Activated T-helper 1 cell treated with anti-CD3 and anti-CD28 coated beads, Interleukin-2, amount 50 U/mL, for 16 hours (primary cell): ENCODE measurements at places on chromosomes 5 and 9.

GRCh38 chr9:129868023-129868871 lies 33.0 kb downstream of the USP20 start:
- no peak for DNase-seq

DNA sequence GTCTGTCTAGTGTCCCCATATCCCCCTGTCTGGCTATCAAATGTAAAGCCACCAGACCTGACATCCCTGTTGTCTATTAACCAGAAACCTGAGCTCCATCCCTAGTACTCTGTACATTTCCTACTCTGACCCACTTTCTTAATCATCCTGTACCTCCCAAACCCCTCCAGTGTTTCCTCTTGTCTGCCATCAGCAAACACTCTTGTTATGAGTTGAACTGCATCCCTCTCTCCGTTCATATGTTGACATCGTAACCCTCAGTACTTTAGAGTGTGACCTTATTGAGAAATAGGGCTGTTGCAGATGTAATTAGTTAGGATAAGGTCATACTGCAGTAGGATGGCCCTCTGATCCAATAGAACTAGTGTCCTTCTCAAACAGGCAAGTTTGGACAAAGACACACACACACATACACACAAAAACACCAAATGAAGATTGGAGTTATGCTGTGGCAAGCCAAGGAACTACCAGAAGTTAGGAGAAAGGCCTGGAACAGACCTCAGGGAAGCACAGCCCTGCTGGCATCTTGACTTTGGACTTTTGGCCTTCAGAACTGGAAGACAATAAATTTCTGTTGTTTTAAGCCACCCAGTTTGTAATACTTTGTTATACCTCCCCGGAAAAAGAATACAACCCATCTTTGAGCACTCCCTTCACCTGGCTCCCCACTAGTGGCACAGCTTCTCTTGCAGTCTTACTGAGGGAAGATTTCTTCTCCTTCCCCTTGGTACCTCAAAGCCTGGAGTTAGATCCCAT lies 180.0 kb upstream of the PTGER4 start:
- no peak for DNase-seq

GRCh38 chr9:80493258-80493657 lies 921.5 kb downstream of the TLE4 start:
- DNase-seq, result no peak

DNA sequence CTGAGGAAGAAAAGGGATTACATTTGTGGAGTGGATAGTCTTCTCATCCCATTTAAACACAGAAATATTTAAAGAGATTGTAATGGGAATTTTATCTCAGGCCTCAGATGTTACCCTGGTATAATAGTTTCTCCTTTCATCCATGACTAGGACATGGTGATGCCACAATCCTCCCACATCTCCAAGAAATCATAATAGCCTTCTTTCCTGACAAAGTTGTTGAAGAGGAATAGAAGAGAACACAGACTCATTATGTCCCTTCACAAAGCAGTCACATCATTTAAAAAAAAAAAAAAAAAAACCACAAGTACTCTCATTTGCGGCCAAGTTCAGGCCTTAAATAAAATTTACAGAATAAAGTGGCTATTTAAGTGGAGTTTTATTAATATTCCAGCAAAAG lies 359.6 kb downstream of the DEPDC1B start:
- DNase-seq, result no peak

DNA sequence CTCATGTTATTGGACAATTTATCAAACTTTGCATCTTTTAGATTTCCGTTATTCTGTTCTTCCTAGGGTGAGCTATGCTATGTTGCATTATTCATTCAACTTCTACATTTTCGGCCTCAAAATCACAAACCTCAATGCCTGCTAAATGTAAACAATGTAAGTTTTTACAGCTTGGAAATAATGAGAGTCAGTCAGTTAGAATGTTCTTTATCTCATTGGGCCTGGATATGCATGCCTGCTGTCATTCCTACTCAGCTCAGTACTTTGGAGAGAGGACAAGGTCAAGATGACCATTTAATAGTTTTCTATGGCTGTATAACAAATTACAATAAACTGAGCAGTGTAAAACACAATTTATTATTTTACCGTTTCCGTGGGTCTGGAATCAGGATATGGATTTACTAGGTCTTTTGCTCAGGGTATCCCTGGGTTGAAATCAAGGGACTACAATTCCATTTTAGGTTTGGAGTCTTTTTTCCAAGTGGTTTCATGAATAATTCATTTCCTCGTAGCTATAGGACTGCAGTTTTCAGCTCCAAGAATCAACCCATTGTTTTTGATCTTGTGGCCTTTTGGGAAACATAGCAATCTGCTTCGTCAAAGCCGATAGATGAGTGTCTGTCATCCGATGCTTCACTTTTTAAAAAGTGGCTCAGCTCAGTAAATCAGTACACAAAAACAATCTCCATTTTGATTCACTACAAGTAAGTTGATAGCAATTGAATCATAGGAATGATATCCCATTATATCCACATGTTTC lies 1143.2 kb upstream of the CDH6 start:
- no peak for DNase-seq

GRCh38 chr9:104345061-104345460 lies 159.0 kb upstream of the OR13F1 start:
- DNase-seq, result no peak

- no peak for DNase-seq
Measured at GRCh38 chr9:6764950-6765349, 7.2 kb downstream of the KDM4C start.

DNA sequence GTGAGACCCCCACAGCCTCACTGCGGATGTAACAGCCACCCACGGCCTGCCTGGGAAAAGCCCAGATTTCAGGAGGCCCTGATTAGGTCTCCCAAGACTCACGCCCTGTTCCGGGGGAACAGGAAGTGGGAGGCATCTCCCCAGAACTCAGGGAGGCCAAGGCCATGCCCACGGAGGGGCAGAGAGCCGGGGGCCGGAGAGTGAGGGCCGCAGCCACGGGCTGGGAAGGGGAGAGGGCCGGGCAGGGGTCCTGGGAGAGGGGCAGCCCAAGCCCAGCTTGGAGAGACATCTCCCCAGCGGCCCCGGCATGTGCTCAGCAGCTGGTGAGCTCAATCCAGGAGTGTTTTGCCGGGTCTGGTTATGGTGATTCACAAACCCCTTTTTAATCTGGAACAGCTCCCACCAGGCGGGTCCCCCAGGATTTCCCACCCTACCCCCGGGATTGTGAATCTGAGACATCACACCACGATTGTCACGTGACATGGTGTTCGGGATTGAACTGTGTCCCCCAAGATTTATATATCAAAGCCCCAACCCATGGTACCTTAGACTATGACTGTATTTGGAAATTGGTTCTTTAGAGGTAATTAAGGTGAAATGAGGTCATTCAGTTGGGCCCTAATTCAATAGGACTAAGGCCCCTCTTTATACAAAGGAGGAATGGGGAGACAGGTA lies 26.6 kb downstream of the KCNT1 start:
- no peak for DNase-seq

DNA sequence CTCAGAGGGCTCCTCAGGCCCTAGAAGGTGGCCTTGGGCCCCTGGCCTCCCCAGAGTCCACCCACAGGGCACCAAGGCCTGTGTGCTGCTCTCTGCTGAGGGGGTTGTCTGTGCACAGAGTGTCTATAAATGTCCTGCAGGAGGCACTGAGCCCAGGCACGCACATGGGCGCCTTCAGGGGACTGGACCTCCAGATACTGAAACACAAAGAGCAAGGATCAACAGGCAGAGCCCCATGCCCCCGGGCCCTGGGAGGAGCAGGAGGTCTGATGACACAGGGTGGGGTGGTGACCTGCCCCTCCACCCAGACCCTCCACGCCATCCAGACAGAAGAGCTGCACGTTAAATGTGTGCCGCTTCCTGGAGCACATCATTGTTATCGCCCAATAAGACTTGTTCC lies 64.6 kb upstream of the SIMC1 start:
- DNase-seq, result no peak

DNA sequence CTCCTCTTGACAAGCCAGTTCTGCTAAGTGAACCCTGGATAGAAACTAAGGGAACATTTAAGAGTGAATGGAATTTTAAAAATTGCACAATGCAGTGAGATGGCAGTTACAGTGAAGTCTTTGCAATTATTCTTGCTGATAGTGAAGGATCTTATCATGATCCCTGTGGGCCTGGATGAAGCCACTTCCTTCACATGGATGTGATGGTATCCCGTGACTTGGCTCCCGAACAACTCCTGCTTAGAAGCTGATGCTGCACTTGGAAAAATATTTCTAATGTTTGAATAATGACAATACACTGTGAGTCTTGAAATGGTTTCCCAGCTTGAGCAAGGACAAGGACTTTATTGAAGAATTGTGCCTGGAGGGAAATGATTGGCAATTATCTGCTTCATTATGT lies 49.2 kb upstream of the NTRK2 start:
- DNase-seq, result no peak

DNA sequence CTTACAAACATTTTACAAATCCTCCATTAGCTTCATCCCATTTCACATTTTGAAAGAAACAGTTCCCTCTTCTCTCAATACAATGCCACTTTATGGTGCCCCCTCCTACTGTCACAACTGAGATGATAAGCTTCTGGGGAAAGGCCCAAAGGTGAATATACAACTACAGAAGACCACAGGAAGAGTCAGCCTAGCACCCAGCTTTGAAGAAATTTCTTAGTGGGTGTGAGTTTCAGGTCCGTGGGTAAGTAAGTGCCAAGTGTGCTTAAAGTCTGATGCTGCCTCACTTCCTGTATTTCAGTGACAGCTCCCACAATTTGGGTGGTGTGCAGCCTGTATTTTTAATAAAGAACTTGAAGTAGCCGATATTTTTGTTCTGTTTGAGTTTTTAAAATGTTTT lies 68.1 kb downstream of the ARHGEF28 start:
- DNase-seq, result no peak

DNA sequence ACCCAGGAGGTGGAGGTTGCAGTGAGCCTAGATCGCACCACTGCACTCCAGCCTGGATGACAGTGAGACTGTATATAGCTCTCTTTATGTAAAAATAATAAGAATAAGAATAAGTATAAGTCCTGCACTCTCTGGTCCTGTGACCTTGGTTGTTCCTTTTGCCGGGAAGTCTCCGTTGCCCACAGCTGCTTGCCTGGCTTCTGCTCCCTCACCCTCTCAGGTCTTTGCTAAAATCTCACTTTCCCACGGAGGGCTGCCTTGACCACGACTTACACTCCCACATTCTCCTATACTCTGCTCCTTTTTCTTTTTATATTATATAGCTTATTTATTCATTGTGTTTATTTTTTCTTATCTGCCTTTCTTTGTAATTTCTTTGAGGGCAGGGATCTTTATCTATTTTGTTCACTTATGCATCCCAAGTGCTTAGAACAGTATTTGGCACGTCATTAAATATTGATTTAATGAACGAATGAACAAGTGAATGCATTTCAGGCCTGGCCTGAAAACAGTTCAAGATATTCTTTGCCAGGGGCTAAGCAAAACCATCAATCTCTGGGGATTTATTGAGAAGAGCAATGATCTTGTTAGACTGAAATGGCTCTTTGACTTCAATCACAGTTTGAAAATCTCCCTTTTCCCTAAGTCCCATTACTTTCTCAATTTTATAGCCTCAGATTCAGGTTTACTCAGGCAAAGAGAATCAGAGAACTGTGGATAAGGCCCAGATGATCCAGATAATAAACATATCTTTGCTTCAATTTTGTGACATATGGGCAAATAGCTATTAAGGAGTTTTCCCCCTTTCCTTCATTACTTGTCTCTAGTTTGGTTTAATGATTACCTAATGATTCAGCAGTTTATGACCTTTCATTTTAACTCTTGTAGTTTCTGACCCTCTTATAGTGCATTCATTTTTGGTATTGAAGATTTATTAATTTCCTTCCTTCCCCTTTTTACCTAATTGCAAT lies 60.8 kb upstream of the TMC1 start:
- DNase-seq, result no peak

GRCh38 chr5:32329395-32329834 lies 16.7 kb upstream of the MTMR12 start:
- peak; percentile 15 for DNase-seq

DNA sequence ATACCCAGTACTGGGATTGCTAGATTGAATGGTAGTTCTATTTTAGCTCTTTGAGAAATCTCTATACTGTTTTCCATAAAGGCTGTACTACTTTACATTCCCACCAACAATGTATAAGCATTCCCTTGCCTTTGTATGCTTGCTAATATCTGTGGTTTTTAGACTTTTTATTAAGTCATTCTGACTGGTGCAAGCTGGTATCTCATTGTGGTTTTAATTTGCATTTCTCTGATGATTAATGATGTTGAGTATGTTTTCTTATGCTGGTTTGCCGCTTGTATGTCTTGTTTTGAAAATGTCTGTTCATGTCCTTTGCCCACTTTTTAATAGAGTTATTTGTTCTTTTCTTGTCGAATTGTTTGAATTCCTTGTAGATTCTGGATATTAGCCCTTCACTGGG lies 512.7 kb upstream of the PAPPA start:
- no peak for DNase-seq

GRCh38 chr5:147327421-147327820 lies 92.6 kb downstream of the STK32A start:
- no peak for DNase-seq

DNA sequence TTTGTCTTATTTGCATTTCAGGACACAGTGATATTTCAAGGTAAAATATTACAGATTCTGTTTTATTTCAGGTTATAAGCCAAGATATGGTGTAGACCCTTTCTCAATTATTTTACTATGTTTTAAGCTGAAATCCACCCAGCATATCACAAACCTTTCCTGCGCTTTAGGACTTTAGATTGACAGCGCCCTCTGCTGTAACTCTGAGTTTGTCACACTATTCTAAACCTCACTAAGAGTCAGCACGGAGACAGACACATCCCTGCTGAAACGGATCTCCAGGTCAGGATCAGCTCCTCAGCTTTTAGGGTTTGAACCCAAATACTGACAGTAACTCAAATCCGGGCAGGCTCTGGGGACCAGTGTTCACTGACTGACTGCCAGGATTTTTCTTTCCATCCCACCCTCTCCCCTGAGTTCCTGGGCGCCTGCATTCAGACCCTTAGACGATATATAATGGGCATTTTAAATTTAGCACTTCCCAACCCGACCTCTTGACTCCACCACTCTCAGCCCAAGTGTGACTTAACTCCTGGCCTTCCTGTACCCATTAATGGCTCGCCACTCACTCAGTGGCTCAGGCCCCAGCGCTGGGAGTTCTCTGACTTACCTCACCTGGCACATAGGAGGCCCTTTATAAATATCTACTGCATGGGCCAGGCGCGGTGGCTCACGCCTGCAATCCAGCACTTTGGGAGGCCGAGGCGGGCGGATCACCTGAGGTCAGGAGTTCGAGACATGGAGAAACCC lies 33.5 kb downstream of the TLX3 start:
- no peak for DNase-seq

DNA sequence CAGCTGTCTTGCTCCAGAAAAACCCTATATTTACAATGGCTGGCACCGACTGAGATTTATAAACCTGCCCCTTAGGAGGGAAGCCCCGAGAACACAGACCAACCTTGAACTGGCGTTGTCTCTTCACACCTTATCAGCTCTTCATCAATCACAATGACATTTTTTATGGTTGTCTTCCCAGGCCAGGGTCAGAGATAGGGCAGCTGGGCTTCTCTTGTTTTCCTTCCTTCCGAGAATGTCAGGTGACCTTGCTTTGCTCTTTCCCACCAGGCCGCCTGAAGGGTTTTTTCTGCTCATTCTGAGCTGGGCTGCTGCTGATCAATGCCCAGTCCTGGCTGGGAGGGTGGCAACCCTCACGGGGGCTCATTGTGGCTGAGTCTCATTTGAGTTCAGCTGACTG lies 619.1 kb downstream of the CCDC171 start:
- DNase-seq, result no peak

GRCh38 chr9:82582693-82583092 lies 480.2 kb downstream of the RASEF start:
- DNase-seq, result no peak
